Activated T-helper 1 cell treated with anti-CD3 and anti-CD28 coated beads, Interleukin-12 subunit alpha, Interleukin-12 subunit beta, Interleukin-2, Interleukin-4 antibody, amounts not matched to agents 30 ng/mL and 10 ng/mL and 1 ng/mL, durations not matched to agents 14 hours and 24 hours and 36 hours (primary cell): ENCODE measurements at places on chromosomes 11 and 22.

GRCh38 chr22:44596396-44597125 is 98.5 kb upstream of the RTL6 start:
- no peak for DNase-seq

GRCh38 chr22:41410311-41410751 is 28.6 kb downstream of the TEF start:
- no peak for DNase-seq

GRCh38 chr11:105786741-105787140 is 176.9 kb downstream of the GRIA4 start:
- no peak for DNase-seq

DNA sequence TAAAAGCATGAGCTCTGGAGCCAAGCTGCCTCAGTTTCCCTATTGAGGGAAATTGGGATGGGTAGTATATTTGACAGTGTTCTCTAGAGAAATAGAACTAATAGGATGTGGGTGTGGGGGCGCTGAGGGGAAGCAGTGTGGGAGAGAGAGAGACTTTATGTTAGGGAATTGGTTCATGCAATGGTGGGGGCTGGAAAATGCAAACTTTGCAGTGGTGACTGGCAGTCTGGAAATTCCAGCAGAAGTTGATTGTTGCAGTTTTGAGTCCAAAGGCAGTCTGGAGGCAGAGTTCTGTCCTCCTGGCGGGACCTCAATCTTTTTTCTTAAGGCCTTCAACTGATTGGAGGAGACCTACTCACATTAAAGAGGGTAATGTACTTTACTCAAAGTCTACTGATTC is 59.4 kb upstream of the SYT13 start:
- DNase-seq: no peak

DNA sequence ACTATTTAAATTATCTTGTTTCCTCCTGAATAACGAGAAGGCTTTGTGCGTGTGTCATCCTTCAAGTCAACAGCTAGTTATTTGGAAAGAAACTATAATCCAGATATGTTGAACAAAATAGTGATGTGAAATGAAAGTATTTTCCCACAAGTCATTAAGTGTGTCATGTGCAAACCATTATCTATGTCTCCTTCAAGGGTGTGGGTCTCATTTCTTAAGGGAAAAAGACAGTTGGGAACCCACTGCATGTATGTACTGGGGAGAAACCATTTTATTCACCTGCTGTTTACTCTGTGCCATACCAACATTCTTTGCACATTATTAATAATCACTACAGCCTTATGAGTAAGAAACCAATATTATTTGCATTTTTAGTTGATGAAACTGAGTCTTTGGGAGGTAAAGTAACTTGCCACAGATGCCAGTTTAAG is 145.3 kb upstream of the CTSC start:
- DNase-seq: no peak

- DNase-seq: no peak
Observed at GRCh38 chr11:44338698-44339529, 29.0 kb upstream of the ALX4 start.

GRCh38 chr11:2588809-2589537 is 110.8 kb downstream of the KCNQ1OT1 start:
- no peak for DNase-seq

DNA sequence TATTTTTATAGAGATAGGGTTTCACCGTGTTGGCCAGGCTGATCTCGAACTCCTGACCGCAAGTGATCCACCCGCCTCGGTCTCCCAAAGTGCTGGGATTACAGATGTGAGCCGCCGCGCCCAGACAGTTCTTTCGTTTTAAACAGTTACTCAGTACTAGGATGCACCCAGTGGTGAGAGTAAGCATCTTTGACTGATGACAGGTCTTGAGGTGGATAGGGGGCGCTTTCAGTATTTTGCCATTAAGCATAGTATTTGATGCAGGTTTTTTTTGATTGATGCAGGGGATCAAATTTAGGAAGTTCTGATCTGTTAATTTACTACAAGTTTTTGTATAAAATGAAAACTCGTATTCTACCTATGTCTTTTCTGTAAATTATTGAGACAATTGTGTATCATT is 13.2 kb upstream of the TRIM34 start:
- DNase-seq: no peak

GRCh38 chr11:73394416-73395296 is 18.5 kb downstream of the RELT start:
- DNase-seq: no peak

DNA sequence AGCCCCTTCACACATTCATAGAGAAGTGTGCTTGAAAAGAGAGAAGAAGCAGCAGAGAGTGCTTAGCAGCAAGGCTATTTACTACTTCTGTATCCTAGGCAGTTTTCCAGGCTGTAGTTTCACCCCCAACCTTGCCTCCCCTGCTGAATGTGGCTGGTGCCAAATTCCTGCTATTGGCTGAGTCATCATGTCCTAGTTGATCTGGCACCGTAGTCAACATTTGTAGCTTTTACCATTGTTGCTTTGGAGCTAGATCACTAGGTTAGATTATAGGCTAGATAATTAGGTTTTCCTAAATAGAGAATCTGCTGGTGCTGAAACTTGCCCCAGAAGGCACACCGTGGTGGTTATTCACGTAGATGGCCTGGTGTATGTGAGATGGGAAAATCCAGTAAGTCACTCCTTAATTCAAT is 32.7 kb downstream of the ARHGAP42 start:
- DNase-seq: no peak

- DNase-seq: no peak
Observed at GRCh38 chr22:28024422-28024888, 105.4 kb upstream of the PITPNB start.

DNA sequence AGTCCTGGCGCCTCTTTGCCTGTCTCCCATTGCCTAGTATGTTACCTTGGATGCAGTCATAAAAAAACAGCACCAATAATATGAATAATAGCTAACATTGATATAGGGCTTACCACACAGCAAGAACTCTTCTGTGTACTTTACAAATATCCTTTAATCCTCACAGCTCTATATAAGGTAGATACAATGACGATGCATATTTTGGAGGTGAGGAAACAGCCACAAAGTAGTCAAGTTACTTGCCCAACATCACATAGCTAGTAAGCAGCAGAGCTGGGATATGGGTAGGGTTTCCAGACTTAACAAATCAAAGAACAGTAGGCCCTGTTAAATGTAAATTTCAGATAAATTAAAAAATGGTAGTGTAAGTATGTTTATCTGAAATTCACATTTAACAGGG is 128.8 kb downstream of the ST3GAL4 start:
- DNase-seq: no peak
